ENCODE measurements at places on chromosomes 1 and 21. TPM values are rescaled to one million over a fixed set of nuclear protein-coding genes. Genes with fewer than 3 reads are reported as not detected.

Gene DNASE2B
- not detected for total RNA-seq

GRCh38 chr21:32253215-32253641 is 25.6 kb downstream of the MIS18A start:
- no peak overlapping the region for H3K4me3 ChIP-seq
- no peak overlapping the region for H3K27ac ChIP-seq
- H3K27me3 ChIP-seq, result peaks cover 17% of the 10 kb centered on the region
- peaks cover 30% of the 10 kb centered on the region for H3K4me1 ChIP-seq

Gene STYXL2
- total RNA-seq, result 0.86 TPM

DNA sequence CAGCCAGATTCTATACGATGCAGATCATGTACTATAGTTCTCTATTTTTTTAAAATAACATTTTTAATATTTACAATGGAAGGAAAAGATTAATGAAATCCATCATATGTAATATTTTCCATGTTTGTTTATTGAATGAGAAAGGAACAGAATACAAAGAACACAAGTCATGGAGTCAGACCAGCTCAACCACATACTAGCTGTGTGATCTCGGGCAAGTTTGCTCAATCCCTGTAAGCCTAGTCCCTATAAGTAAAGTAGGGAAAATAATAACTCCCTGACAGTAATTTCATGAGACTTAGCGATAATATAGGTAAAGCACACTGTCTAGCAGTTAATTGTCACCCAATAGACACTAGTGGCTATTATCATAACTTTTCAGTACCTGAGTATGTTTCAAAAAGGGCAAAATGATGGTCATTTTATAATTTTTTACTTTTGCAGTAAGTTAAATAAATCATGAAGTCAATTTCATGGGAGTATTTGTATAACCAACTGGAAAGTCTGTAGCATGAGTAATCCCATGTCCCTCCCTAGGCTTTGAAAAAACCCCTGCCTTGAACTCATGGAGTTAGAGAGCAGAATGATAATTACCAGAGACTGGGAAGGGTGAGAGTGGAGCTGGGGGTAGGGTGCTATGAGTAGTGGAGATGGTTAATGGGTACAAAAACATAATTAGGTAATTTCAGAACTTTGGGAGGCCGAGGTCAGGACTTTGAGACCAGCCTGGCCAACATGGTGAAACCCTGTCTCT is 37.0 kb upstream of the EPS15 start:
- H3K36me3 ChIP-seq, result no peaks in the 10 kb centered on the region
- H3K4me1 ChIP-seq, result peaks cover 22% of the 10 kb centered on the region
- DNase-seq, result no peak
- no peak overlapping the region for H3K27ac ChIP-seq
- H3K27me3 ChIP-seq, result no peaks in the 10 kb centered on the region

Gene RHBDL2
- not detected for total RNA-seq

Gene C4BPA
- not detected for total RNA-seq

GRCh38 chr1:236762410-236762809 is 32.7 kb upstream of the MTR start:
- peaks cover 2% of the 10 kb centered on the region for H3K4me1 ChIP-seq
- no peak overlapping the region for H3K27ac ChIP-seq
- DNase-seq, result no peak

- no peaks in the 10 kb centered on the region for H3K27me3 ChIP-seq
- no peak for DNase-seq
- H3K36me3 ChIP-seq, result peaks cover under 1% of the 10 kb centered on the region
- no peak overlapping the region for H3K4me3 ChIP-seq
Measured at GRCh38 chr1:167248707-167249642, 28.3 kb downstream of the POU2F1 start.

Gene CHIA
- not detected for total RNA-seq

DNA sequence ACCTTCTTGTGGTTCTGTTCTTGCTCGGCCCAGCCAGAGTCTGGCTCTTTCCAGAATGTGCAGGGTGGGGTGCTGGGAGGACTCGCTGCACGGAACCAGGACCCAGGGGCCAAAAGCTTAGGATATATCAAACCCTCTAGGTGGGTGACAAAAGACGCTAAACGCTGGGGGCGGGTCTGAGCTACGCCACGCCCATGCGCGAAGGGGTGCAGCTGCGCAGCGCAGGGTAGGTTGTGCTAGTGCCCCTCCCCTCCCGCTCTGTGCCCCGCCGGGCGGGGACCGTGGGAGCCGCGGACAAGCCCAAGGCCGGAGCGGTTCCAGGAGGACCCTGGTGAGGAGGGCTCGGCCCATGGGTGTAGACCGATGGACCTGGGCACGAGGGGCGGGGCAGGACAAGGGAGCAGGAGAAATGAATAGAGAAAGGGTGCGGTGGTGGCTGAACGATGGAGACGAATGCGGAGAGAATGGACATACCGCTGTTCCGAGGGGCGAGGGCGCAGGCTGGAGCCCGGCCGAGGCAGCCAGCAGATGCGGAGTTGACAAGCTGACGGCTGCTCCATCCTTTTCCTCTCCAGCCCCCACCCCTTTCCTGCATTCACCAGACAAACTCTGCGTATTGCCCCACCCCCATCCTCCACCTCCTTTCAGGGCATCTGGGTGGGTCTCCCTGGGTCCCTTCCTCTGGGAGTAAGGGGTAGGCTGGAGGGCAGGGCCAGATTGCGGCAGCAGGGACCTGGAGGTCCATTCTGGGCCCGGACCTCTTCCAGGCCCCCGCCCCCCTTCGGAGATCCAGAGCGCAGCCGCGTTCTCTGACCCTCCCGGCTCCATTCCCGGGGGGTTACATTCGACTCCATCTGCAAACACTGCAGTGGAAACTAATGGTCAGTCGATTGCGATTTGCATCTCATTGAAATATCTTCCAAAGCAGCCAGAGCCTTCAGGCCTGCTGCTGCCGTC is at the start of gene RUSC1:
RUSC1 (plus strand) TSS at position 234 of the 957 bp plus-strand sequence. CDS start 880 bp downstream, outside the sequence.
- no peaks in the 10 kb centered on the region for H3K27me3 ChIP-seq
- H3K36me3 ChIP-seq, result peaks cover 5% of the 10 kb centered on the region
- no peak for DNase-seq
- peak within 1 kb of the TSS; percentile 83 for H3K27ac ChIP-seq
- peaks cover 30% of the 10 kb centered on the region for H3K4me1 ChIP-seq
- peak within 1 kb of the TSS; percentile 86 for H3K4me3 ChIP-seq

DNA sequence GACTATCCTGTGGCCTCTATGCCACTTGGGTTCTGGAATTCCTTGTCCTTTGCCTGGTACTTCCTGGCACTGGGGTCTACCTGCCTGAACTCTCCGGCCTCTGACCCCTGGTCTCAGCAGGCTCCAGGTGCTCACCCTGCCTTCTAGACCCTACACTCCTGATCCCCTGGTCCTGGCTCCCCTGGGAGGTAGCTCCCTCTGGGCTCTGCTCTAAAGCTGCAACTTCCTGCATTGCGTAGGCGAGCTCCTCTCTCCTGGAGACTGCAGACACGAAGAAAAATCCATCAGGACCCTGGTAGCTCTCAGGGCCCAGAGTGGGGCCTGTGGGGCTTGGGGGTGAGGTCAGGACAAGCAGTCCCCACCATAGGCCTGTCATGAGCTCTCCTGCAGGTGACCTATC is 7.8 kb upstream of the PLEKHG5 start:
- H3K27me3 ChIP-seq, result no peaks in the 10 kb centered on the region
- H3K4me3 ChIP-seq, result no peak overlapping the region
- H3K27ac ChIP-seq, result peak overlapping the region; percentile 62
- no peak for DNase-seq

DNA sequence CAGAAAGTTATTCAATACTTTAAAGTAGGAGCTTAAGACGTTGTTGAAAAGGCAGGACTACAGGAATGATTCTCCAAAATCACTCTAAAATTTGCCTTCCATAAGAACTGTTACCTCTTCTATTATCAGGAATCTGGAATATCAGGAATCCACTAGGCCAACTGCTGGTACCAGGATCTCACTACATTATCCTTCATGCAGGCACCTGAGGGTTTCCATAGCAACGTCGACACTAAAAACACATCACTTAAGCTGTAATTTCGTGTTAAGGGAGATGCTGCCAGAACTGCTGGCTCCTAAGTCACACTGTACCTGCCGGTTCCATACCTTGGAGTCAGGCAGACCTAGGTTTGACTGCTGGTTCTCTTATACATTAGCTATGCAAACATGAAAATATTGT is 139.7 kb upstream of the C1orf87 start:
- no peak overlapping the region for H3K4me3 ChIP-seq
- peaks cover 3% of the 10 kb centered on the region for H3K36me3 ChIP-seq
- no peak for DNase-seq
- no peaks in the 10 kb centered on the region for H3K4me1 ChIP-seq
- no peaks in the 10 kb centered on the region for H3K27me3 ChIP-seq

GRCh38 chr1:85417017-85417416 is 47.9 kb downstream of the DDAH1 start:
- H3K36me3 ChIP-seq, result peaks cover 10% of the 10 kb centered on the region
- no peak for DNase-seq
- no peaks in the 10 kb centered on the region for H3K27me3 ChIP-seq
- no peak overlapping the region for H3K4me3 ChIP-seq
- H3K27ac ChIP-seq, result peak overlapping the region; percentile 23

Gene FCRL1
- total RNA-seq, result not detected

GRCh38 chr1:1619917-1620361 is 4.6 kb downstream of the MIB2 start:
- no peaks in the 10 kb centered on the region for H3K27me3 ChIP-seq
- H3K27ac ChIP-seq, result no peak overlapping the region
- H3K4me1 ChIP-seq, result peaks cover 15% of the 10 kb centered on the region
- DNase-seq, result no peak
- peaks cover 3% of the 10 kb centered on the region for H3K36me3 ChIP-seq

DNA sequence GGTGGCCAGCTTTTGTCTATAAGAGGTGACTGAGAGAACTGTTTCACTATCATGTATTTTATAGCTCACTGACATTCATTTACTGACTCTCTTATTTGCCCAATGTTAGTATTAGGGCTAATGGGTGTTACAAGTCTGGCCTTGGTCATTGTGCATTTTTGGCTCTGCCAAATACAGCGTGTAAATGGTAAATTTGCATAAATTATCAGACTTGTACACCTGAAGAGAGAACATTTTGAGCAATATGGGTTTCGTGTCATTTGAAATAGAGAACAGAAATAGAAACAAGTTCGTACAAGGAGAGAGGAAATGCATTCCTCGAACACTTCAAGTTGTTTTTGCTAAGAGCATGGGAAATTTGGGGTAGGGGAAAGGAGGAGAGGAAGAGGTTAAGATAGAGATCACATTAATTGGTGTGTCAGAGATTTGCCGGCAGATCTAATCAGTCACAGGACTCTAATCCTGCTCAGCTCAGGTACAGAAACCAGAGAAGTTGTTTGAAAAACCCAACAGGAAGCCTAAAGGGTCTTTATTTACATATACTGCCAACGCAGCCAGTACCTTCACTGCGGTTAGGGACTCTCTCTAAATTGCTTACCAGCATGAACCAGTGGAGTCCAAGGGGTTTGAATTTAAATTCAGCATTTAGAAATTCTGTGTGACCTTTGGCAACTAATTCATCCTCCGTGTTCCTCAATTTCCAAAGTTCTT is 261.5 kb downstream of the GPATCH2 start:
- no peak overlapping the region for H3K4me3 ChIP-seq
- H3K36me3 ChIP-seq, result no peaks in the 10 kb centered on the region

GRCh38 chr1:117534995-117535467 is 70.8 kb upstream of the TENT5C start:
- no peak overlapping the region for H3K4me3 ChIP-seq
- H3K27ac ChIP-seq, result no peak overlapping the region
- H3K36me3 ChIP-seq, result no peaks in the 10 kb centered on the region

Gene AKNAD1
- 0.70 TPM for total RNA-seq

DNA sequence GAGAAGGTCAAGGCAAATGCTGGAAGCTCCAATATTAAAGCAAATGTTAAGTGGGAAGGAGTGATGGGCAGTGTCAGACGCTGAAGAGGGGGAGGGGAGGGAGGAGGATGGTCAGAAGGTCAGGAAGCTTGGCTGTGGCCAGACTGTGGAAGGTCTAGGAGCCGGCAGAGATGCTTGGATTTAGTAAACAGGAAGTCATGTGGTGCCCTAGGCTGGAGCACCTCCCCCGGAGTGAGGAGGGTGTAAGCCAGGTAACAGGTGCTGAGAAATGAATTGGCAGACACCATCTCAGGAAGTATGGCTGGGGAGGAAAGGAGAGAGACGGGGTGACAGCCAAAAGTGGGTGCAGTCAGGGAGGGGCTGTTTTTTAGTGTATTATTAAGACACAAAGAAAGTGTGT is 17.7 kb downstream of the CSMD2 start:
- H3K27me3 ChIP-seq, result no peaks in the 10 kb centered on the region
- H3K4me1 ChIP-seq, result no peaks in the 10 kb centered on the region
- H3K27ac ChIP-seq, result no peak overlapping the region
- H3K4me3 ChIP-seq, result no peak overlapping the region
- no peak for DNase-seq
- H3K36me3 ChIP-seq, result no peaks in the 10 kb centered on the region

Gene IQCC
- 3.0 TPM for total RNA-seq

- DNase-seq, result peak; percentile 90
- H3K4me1 ChIP-seq, result peaks cover 21% of the 10 kb centered on the region
- H3K27me3 ChIP-seq, result no peaks in the 10 kb centered on the region
- peak within 1 kb of the TSS; percentile 100 for H3K27ac ChIP-seq
- peaks cover 11% of the 10 kb centered on the region for H3K36me3 ChIP-seq
- peak within 1 kb of the TSS; percentile 94 for H3K4me3 ChIP-seq
Measured at GRCh38 chr1:161153682-161154337, at the start of gene UFC1. TSS of gene UFC1 (plus strand) at chr1:161153978. CDS start at chr1:161153998, 20 bp downstream.

Gene AIRE
- total RNA-seq, result not detected

Gene TMPRSS15
- 1.3 TPM for total RNA-seq
